ENCODE measurements at places on chromosomes 5 and 9.
A peak's percentile ranks its signal among the peaks of the same experiment; 100 is the strongest.

DNA sequence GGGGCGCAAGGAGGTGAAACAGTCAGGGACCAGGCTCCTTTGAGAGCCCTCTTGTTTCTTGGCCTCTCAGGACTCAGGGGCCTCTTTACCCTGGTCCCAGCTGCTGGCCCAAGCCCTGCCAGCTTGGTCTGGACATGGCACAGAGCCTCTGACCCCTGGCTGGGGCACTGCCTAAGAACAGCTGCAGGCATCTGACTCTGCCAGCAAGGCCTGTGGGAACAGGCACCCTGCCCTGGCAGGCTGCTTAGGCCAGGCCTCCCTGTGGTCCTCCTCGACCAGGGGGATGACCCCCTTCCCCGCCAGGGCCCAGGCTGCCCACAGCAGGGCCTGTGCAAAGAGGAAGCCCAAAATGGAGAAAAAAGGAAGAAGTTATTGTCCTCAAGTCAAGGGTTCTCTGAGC, 25.5 kb downstream of the OLFML2A start:
- DNase-seq = no peak

- no peak for DNase-seq
These were observed 67.0 kb downstream of the LPAR1 start for GRCh38 chr9:110971234-110971633.

DNA sequence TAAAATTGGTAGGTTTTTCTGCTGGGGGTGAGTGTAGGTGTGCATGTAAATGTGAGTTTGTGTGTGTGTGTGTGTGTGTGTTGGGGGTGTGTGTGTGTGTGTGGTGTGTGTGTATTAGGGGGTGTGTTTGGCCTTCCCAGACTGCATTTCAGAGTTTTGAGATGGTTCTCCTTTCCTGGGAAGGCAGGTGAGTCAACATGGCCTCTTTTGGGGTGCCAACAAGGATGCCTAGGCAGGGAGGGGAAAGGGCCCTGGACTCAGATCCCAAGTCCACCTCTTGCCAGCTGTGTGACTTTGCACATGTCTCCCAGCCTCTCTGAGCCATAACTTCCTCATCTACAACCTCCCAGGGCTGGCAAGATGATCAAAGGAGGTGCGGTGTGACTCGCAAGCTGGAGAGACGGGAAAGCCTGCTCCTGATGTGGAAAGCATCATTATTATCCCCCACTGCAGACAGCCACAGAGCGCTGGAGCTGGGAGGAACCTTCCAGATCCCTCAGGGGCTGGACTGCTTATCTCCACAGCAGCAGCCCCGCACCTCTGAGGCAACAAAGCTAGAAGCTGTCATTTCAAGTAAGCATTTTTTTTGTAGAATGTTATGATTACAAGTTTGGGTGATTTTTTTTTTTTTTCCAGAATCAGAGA, 63.5 kb upstream of the TBC1D2 start:
- DNase-seq = no peak

- DNase-seq = no peak
These were observed 29.5 kb downstream of the CCNH start for GRCh38 chr5:87383216-87383615.

DNA sequence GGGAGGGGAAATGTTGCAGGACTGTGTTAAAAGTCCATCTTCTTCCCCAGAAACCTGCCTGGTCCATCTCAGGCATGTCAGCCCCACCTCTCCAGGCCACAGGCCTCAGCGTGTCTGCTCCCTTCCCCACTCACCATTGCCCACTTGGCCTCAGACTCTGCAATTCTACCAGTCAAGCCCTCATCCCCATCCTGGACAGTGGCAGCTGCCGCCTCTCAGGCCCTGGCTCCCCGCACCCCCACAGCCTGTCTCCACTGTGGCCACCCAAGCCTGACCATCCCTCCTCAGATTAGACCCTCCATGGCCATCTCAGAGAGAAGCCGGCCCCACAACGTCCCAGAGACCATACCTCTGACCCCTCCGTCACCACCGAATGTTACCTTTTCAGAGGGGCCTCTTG, 89.9 kb downstream of the BARX1 start:
- DNase-seq = no peak

DNA sequence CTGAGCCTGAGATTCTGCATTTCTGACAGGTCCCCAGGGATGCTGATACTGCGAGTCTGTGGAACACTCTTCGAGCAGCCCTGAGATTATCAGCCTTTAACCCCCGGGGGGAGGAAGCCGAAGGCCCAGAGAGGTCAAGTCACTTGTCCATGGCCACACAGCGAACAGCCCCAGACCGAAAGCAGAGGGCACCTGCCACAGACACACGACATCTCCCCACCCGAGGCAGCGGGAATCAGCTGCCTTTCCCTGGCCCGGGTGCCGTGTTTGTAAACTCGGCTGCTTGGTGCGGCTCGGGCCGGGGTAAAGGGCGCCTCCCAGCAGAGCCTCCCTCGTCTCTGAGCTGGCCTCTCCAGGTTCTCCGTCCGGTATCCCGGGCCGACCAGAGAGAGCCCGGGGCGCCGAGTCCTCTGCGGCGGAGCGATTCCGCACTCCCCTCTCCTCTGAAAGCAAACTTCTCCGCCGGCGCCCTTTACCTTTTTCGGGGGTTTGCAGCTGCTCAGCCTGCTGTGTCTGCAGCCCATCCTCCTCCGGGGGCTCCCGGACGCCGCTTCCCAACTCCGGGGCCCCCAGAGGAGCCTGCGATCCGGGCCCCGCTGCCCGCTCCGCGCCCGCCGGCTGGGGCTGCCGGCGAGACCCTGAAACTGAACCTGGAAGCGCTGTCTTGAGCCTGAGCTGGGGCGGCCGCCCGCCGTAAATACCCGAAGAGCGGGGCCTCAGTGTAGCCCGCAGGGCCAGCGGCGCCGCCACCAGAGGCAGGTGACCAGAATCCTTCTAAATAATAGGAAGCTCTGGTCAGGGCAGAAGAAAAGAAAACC, at the start of gene CCDC69:
Gene CCDC69, minus strand, starts transcription at position 646 of the 818 bp plus-strand sequence. Its CDS starts 122 bp downstream, at position 524.
- DNase-seq = peak; percentile 78

DNA sequence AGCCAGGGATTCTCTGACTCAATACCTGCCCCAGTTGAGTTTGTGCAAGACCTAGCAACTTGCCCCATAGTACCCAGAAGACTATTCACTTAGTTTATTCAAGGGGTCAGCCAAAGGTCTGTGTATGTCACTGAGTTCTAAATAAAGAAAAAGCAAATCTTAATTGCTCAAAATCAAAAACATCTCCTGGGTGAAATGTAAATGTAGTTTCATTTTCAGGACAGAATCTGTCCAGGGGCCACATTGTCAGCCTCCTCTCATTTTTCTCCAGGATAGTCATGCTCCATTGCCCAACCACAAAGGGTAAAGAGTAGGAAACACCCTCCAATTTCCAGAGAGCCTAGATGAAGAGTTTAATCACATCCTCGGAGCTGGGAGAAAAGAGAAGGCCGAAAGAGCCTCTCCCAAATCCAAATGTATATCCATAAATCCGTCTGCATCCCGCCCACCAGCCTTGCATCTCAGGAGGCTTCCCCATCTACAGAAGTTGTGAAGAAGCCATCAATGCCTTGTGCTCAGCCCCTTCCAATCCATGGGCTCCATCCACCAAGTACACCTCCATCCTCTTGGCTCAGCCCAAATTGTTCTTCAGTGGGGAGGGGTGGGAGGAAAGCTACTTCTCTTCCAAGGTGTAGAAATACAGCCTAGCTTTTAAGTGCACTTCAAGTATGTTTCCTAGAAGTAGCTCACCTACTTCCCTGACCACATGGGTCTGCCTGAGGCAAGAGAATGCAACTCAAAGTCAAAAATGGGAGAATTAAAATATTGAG, 26.9 kb downstream of the ADAM19 start:
- DNase-seq = no peak

GRCh38 chr9:85511746-85512145, 230.0 kb downstream of the AGTPBP1 start:
- no peak for DNase-seq

GRCh38 chr9:110443146-110443865, 105.6 kb upstream of the TXNDC8 start:
- no peak for DNase-seq
